ENCODE measurements at places on chromosomes 13 and 19.

DNA sequence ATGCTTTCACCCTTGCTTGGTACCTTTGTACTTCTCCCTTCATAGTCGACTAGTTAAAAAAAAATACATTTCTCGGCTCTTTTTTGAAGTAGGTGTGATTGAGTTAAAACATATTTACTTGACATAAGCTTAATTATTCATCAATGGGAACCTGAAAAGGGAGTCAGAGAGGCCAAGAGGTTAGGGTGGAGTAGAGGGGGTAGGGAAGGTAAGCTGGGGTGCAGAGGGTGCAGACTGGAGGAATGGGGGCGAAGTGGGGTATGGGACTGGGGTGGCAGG, 701 bp upstream of the HIF3A start:
- no peak for DNase-seq

GRCh38 chr13:25725104-25725503, 326.7 kb downstream of the SHISA2 start:
- DNase-seq = no peak

DNA sequence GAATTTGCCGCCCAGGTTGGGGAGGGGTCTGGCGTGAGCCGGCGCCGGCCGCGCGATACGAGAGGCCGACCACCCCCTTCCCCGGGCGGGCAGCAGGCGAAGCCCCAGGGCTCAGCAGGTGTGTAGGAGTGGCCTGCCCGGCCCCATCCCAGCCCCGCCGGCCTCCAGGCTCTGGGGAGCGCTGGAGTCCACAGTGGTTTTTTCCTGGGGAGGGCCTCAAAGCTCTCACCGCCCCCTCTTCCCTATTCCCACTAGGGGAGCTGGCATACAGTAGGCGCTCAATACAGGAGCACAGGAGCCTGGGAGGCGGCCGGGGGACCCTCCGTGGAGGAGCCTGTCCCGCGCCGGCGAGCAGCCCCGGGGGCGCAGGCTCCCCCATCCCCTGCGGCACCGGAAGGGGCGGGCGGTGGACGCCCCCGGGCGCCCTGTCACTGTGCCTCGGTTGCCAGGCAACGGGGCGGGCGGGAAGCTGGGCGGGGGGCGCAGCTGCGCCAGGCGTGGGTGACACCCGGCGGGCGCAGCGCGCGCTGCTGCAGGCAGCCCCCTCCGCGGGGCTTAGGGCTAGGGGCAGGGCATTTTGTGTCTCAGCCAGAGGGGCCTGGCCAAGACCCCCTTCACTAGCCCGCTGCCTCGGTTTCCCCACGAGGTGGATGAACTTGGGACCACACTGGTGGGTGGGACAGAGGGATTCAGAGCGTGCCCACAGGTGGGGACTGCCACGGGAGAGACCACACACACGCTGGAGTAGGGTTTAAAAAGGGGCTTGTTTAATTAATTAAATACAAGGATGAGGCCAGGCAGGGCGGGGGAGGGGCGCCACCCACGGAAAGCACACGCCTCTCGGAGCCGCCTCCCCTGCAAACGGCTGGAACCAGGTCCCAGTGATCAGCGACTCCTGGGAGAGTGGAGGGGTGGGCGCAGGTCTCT, 3.6 kb upstream of the REXO1 start:
- no peak for DNase-seq

DNA sequence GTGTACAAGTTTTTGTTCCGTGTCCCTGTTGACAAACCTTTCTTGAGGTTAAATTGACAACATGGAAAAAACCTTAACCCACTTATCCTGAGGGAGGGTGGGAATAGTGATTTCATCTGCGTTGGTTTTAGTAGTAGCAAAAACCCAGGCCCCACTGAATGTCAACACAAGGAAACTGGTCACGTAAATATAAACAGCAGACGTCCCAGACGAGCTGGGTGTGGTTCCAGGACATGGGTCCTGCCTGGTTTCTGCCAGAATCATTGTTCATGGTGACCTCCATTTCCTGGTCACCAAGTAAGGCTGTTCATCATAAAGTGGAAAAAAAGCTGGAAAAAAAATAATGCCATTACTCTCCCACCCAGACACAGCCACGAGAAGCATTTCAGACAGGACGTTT, 16.9 kb upstream of the F2RL3 start:
- no peak for DNase-seq

GRCh38 chr19:2865334-2866100, 1.6 kb upstream of the ZNF556 start:
- DNase-seq = no peak
